Foreskin keratinocyte (primary cell): ENCODE measurements at places on chromosomes 7 and 10. TPM values are rescaled to one million over a fixed set of nuclear protein-coding genes. Genes with fewer than 3 reads are reported as not detected.

DNA sequence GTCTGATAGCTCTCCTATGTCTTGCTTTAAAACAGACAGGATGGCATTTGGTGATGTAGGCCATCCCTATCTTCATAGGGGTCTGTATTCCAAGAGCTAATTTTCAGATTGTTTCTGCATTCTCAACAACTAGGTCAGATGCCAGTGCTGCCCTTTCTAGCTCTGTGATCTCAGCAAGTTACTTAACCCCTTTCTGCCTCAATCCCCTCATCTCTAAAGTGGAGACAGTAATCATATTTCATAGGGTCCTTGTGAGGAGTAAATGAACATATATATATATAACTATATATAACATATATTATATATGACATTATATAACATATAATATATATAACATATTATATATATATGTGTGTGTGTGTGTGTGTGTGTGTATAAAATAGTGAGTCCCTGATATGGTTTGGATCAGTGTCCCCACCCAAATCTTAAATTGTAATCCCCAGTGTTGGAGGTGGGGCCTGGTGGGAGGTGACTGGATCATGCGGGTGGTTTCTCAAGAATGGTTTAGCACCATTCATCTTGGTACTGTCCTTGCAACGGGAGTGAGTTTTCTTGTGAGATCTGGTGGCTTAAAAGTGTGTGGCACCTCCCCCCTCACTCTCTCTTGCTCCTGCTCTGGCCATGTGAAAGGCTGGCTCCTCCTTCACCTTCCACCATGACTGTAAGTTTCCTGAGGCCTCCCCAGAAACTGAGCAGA lies 45.2 kb downstream of the HIPK2 start:
- no peak for DNase-seq

GRCh38 chr7:81624650-81625631 lies 144.9 kb downstream of the HGF start:
- DNase-seq, result no peak

The SRGN gene
- 0.10 and 0.11 TPM in 2 replicates for total RNA-seq

DNA sequence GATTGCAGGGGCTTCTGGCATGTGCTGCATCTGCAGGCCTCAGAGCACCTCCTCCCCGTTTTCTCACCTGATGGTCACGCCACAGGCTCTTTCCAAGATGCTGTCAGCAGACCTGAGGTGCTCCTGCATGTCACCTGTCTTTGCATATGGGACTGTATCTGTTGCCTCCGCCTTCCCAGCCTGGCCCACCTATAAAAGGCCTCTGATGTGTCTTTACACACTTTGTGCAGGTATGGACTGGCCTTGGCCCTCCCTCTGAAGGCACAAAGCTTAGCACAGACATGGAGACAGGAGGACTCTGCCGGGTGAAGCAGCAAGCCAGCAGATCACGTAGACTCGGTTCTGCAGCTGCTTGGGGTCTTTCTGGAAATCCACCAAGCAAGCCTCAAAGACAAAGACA lies 220.9 kb upstream of the PPP2R2D start:
- DNase-seq, result no peak

DNA sequence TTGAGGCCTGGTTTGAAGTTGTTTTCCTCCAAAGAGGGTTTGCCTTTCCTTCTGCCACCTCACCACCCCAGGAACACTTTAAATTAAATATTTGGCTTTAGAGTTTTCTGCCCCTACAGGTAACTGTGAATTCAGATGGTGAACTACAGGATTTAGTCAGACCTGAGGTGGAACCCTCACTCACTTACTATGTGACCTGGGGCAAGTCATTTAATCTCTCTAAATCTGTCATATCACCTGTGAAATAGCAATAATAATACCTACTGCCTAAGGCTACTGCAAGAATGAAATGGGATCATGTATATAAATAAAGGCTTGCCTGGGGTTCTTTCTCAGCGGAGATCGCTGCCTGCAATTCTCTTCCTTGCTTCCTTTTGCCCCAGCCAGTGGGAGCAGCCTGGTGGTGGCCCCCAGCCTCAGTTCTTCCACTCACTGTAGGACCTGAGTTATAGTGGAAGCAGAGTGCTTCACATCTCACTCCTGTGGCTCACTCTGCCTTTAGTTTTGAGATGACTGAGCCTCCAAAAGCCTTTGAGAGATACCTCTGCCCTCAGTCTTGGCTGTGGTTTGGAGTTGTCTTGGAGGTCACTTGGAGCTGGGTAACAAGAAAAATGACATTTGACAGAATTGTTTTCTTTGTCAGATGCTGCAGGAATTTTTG lies 6.1 kb upstream of the ANKRD2 start:
- no peak for DNase-seq
